ENCODE measurements at places on chromosomes 11 and 22.

DNA sequence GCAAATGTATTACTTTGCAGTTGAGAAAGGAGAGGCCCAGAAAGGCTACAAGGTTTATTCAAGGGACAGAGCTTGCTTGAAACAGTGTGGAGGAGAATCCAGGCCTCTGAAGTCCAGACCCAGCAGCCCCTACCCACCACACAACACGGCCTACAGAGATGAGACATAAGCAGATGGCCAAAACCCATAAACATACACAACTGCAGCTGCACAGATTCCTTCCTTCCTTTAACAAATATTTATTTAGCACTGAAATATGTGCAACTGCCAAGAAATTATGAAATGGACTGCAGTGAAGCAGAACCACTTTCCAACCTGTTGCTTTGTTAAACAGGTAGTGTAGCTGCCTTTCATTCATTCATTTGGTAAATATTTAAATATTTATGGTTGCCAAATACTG lies 122.3 kb downstream of the SPATA19 start:
- DNase-seq = no peak

- DNase-seq = peak; percentile 64
Observed at GRCh38 chr11:2885017-2885677, 428 bp downstream of the CDKN1C start.

- DNase-seq = no peak
Observed at GRCh38 chr11:121163658-121164308, 62.7 kb downstream of the TECTA start.

GRCh38 chr11:85299258-85299942 lies 327.7 kb downstream of the DLG2 start:
- DNase-seq = peak; percentile 0

GRCh38 chr11:40421208-40421981 lies 1038.1 kb downstream of the LRRC4C start:
- DNase-seq = no peak

DNA sequence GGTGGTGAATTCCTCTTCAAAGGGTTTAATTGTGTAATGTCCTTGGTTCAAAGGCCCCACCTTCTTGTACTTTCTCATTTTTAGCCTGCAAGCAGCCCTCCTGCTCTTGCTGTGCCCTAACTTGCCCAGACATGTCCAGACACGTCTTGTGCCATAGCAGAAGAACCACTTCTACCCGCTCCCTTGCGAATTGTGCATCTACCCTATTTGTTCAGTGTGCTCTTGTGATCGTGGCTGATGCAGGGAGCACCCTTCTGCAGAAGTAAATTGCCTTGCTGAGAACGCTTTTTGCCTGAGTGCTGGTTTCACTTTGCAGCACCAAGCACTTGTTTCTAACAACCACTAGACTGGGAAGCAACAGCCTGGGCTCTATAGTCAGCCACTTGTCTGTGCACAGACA lies 249.4 kb downstream of the SBF2 start:
- no peak for DNase-seq

DNA sequence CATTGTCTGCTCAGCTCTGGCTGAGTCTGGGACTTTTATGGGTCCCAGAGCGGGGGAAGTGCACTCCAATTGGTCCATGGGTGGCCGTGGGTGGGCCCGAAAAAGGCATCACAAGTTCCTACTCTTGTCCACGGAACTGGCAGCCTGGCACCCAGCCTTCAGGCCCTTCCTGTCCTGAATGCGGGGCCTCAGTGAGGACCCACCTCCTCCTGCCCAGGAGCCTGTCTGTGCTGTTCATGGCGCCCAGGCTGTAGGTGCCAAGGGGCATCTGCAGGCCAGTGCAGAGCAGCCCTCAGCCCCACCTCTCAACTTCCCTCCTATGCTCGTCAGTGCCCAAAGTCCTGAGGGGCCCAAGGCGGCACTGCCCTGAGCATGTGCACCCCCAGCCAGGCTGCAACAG lies 411.7 kb upstream of the KIRREL3 start:
- no peak for DNase-seq

- DNase-seq = no peak
Observed at GRCh38 chr11:96177146-96177545, 165.8 kb downstream of the MAML2 start.

DNA sequence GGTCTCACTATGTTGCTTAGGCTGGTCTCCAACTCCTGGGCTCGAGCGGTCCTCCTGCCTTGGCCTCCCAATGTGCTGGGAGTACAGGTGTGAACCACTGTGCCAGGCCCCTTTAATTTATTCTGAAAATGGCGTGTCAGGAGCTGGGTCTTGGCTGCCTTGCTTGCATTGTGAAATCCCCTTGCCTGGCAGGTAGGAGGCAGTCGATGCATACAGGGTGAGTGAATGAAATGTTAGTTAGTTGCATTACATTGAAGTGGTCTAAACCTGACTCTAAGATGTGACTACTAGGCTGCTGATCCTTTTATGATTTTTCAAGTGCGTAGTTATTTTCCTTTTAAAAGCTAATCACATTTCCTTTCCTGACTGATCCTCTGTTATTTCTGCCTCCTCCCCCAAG lies 42.9 kb downstream of the PARVB start:
- peak; percentile 15 for DNase-seq

DNA sequence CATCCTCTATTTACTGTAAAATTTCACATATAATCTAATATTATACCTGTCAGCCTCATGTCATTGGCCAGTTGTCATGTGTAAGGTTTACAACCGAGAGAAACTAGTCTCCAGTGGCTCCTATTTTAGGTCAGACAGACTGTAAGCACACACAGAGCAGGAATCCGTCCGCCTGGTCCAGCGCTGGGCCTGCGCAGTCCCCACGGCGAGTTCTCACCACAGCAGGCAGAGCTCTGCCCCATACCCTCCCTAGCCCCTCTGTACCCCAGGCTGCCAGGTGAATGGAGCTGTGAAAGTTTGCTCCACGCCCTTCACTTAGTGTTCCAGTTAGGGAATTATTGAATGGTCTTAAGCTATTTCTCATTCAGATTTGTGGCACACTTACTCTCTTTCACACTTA lies 63.7 kb downstream of the SNX19 start:
- no peak for DNase-seq

DNA sequence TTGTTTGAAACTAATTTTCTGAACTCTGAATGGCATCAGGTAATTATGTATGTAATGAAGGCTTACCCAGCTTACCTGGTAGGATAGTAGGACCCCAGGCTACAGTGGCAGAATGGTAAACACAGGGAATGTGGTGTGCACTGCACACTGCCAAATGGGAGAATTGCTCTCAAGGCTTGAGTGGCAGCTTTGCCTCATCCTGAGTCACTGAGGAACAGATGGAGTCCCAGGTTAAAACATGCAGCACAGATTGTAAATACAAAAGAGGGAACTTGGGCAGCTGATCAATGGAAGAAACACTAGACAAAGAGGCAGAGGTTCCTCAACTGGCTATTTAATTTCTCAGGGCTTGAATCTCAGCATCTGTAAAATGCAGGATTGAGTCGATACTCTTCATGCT lies 24.4 kb downstream of the GPR83 start:
- DNase-seq = no peak

DNA sequence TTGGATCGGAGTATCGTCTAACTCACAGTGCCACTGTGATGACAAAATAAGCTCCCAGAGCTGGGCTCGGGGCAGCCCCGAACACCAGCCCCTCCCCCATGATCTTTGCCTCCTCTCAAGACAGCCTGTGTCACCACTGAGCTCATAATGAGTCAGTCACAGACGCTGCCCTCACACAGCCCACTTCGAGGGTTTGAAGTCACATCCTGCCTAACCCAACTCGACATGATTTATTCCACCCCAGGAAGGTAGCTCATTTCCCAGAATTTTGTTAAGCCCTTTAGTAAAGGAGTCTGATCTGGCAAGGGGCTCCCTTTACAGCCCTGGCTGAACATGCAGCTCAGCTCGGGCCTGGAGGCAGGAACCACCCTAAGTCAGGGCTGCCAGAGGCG lies 22.8 kb downstream of the MYH9 start:
- DNase-seq = peak; percentile 88

DNA sequence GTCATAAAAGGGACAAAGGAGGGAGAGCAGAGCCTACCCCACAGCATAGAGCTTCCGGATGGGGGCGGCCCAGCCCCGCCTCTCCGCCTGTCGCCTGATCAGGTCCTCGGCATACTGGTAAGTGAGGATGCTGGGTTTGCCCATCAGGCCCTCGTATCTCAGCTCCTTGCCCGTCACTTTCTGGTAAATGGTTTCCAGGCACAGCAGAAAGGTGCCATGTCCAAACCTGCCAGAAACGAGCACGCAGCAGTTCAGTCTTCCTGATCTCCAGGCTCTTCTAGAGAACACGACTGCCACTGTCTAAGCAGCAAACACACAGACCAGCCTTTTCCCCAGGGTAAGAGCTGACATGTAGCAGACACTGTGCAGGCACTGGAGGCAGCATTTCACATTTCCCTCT lies 17.4 kb upstream of the TMEM121B start:
- DNase-seq = no peak

- no peak for DNase-seq
Observed at GRCh38 chr11:72621008-72621610, 53.1 kb downstream of the PDE2A start.

GRCh38 chr11:101401245-101401644 lies 182.6 kb downstream of the TRPC6 start:
- peak; percentile 5 for DNase-seq

- peak; percentile 50 for DNase-seq
Observed at GRCh38 chr22:45777046-45777851, 105.6 kb downstream of the ATXN10 start.

DNA sequence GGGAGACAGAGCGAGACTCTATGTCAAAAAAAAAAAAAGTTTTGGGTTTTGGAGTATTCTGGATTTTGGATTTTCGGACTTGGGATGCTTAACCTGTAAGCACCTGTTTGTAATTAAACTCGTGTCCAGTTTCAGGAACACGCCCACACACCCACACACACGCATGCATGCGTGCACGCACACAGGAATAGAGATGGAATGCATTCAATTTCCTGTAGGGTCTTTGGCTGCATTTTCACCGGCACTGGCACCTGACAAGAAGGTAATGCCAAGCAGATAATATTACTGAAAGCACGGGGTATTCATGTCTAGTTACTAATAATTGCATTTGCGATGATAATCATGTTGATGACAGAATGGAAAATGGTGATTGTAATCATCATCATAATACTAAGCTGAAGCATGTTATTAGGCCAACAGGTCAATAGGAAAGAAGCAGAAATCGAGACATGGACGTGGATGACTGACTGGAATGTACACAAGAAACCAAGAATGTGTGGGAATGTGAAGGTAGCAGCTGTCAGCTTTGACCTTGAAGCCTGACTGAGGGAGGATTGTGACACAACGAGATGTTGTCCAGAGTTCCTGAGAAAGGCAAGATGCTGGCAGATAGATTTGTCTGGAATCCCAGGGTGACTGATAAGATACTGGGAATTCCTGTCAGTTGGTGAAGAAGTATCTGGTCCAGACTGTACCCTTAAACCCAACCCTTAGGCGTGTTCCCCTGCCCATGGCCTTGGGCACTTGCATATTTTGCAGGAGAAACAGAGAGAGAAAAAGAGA lies 108.6 kb downstream of the SYN3 start:
- DNase-seq = peak; percentile 34

- DNase-seq = no peak
Observed at GRCh38 chr11:94705891-94706615, 62.1 kb upstream of the AMOTL1 start.

- peak; percentile 93 for DNase-seq
Observed at GRCh38 chr22:42994917-42995562, 19.9 kb downstream of the PACSIN2 start.

GRCh38 chr11:64237484-64237951 lies 3.1 kb downstream of the VEGFB start:
- no peak for DNase-seq

DNA sequence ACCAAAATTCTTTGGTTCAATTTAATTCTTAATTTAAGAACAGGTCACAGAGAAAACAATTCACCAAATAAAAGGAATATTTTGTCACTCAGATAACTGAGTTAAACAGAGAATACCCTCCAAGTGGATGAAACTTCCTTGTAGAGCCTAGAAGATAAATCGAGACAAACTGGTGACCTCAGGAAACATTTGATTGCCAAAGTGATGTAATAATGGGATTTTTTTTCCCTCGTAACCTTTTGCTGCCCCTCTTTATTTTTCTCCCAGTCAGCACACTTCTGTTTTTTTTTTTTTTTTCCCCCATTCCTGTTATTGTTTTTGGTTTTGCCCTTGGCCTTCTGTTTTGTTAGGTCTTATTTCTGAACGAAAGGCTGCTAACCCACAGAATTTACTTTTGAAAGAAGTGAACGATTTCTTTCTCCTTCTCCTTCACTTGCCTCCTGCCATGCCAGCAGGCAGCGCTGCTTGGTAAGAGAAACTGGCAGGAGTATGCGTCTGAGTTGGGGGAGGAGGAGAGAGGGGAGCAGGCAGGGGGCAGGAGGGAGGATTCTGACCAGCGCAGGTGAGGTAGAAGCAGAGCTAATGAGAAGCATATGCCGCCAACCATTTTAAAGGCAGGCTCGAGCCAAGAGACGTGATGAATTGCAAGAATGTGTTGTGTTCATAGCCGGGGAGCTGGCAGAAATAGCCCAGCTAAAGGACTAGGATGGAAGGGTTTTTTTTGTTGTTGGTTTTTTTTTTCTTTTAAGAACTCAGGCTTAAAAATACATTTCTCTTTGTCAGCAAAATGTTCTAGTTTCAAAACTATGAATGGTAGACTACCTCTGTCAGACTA lies 121.9 kb upstream of the MTMR2 start:
- DNase-seq = peak; percentile 90

DNA sequence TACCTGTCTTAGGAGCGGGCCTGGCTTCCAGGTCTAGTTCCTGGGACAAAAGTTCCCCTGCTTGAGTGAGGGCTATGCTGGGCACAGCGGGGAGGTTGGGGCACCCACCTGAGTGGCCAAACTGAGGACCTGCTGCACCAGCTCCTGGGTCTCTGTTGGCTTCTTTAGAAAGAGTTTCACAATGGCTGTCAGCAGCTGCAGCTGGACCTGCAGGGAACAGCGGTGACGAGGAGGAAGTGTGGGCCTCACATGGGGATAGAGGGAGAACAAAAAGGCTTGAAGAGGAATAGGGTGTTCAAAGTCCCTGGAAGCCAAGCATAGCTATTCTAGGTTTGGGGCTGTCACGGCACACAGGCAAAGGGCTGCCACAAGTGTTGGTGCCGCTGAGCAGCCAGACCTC lies 26.7 kb upstream of the RASL10A start:
- DNase-seq = no peak

GRCh38 chr22:32336771-32337424 lies 20.8 kb upstream of the RFPL3 start:
- DNase-seq = no peak

DNA sequence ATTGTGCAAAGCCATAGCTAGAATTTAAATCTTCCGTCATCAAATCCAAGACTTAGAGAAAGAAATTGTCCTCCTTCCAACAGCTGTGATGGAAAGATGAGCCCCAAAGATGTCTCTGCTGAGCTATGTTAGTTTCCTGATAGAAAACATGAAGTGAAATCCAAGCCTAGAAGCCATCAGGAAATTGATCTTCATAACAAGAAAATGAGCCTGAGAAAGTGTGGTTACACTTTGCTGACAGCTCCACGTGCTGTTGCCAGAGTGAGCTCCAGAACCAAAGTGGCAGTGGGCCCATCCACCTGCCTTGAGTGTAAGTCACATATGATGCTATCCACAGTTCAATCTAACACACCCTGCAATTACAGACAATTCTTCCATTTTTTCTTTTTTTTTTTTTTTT lies 58.0 kb upstream of the UBASH3B start:
- no peak for DNase-seq

- DNase-seq = no peak
Observed at GRCh38 chr11:45062974-45063635, 83.3 kb upstream of the PRDM11 start.

Data from choroid plexus epithelial cell (primary cell).